ENCODE measurements at places on chromosomes 2 and 18.

- DNase-seq = no peak
These were observed 74.7 kb downstream of the GYPC start for GRCh38 chr2:126730655-126731054.

DNA sequence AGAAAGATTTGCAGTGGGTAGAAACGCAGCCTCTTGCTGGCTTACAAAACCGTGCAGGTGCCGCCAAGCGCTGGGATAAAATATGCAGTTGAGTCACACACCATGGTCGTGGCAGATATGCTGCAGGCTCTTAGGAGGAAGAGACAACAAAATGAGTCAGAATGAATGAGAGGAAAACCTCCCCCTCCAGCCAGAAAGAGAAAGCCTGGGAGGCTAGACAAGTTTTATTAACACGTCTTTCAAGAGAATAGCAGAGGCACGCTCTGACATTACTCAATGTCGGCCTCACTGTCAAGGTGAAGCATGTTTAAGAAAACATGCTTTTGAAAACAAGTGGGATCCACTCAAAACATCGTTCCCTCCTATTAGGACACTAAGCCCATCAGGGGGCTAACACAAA is 37.1 kb upstream of the ZCCHC2 start:
- DNase-seq = no peak

- no peak for DNase-seq
These were observed 29.3 kb upstream of the NFATC1 start for GRCh38 chr18:79366177-79367094.

DNA sequence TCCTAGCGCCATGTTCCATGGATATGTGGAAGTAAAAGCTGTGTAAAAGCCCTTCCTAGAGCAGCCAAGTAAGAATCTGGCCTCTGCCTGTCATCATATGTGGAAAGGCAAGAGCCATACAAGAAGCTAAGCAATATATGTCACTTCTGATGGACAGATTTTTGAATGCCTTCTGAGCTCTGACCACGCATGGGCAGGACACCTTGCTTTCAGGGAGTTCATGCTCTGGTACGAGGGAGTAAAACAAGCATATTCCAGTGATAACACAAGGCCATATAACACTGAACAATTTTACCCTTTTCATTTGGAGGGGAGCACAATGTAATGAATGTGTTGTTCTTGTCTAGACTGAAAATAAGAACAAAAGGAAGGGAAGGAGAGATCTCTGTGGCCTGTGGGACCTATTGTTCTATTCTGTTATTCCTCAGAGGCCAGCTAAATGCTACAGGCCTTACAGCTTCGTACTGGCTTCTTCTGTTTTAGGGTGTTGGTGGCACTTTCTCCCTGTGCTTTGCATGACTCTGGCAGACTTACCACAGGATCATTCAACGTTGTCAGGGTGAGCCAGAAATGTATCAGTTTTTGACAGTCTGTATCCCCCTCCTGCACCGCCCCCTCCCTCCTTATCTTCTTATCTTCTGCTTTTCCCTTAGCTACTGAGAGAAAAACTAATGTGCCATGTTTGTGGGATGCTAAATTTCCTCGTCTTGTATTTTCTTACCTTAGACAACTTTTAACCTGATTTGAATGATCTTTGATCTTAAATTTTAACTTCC is 99.5 kb downstream of the MAP4K4 start:
- DNase-seq = no peak

DNA sequence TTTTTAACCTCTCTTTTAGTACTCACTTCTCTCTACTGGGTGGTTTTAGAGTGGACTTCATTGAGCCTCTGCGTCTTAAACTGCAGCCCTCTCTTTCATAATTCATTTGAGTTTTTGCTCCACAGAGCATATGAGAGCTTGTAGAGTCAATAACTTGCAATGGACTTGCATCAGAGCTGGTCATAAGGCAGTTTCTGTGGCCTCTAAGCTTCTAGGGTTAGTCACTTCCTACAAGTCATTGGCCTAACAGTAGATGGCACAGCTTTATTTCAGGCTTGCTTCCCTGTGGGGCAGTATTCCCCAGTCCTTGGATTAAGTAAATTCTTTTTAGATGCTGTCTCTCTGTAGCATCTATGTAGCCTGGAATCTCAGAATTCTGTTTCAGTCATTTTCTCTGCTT is 1435.7 kb downstream of the LRP1B start:
- DNase-seq = no peak

- no peak for DNase-seq
These were observed 148.0 kb downstream of the HDAC4 start for GRCh38 chr2:239252801-239253200.

- no peak for DNase-seq
These were observed 19.6 kb upstream of the KCNG3 start for GRCh38 chr2:42513252-42513918.

DNA sequence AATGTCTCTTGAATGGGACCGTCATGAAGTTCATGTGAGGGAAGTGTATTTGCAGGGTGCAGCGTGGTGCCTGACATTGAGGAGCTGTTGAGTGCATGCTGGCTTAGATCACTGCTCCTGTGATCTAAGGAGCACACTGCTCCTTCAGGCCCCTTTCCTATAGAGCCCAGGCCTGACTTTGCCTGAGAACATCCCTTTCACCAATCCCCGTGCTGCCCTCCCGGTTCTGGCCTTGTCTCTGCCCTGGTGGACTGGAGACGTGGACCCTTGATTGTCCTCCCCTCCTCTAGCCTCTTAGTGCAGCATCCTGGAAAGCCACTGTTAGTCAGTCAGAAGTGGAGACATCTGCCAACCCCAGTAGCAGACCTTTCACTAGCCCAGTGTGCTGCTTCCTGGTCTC is 323.6 kb upstream of the HS6ST1 start:
- no peak for DNase-seq

GRCh38 chr2:223929571-223930102 is 15.5 kb downstream of the WDFY1 start:
- DNase-seq = no peak

- DNase-seq = peak; percentile 48
These were observed 1.1 kb upstream of the TACR1 start for GRCh38 chr2:75200140-75201096.

- DNase-seq = no peak
These were observed 11.5 kb downstream of the ARPC2 start for GRCh38 chr2:218228366-218229090.

All from GM13977 (cell line).